ENCODE measurements at places on chromosomes 12 and 14. TPM values are rescaled to one million over a fixed set of nuclear protein-coding genes. Genes with fewer than 3 reads are reported as not detected.

The AKAP3 gene
- 2.1 TPM for total RNA-seq

The ANKRD9 gene
- 10.7 TPM for total RNA-seq

The ANKRD33 gene
- total RNA-seq, result 0.16 TPM

The SIX6 gene
- not detected for total RNA-seq

The NR4A1 gene
- 1.6 TPM for total RNA-seq

The ERBB3 gene
- 0.94 TPM for total RNA-seq

The TSPAN11 gene
- total RNA-seq, result 0.32 TPM

The GLI1 gene
- total RNA-seq, result 0.86 TPM

The TC2N gene
- total RNA-seq, result not detected

The ENDOU gene
- 0.09 TPM for total RNA-seq

The LRRIQ1 gene
- 0.09 TPM for total RNA-seq

The CCDC196 gene
- not detected for total RNA-seq

The KRT85 gene
- total RNA-seq, result not detected

The LTB4R2 gene
- 2.7 TPM for total RNA-seq

The SYNDIG1L gene
- under 0.01 TPM for total RNA-seq

The NDRG2 gene
- total RNA-seq, result 0.52 TPM

The WNT1 gene
- total RNA-seq, result not detected

The KRT72 gene
- not detected for total RNA-seq

The NGB gene
- total RNA-seq, result not detected

The PLD4 gene
- total RNA-seq, result 0.09 TPM

The GSKIP gene
- total RNA-seq, result 27.3 TPM

The HVCN1 gene
- 4.7 TPM for total RNA-seq

The TAS2R42 gene
- not detected for total RNA-seq

The SMOC1 gene
- total RNA-seq, result 2.0 TPM

The HDAC7 gene
- total RNA-seq, result 21.8 TPM

The NRIP2 gene
- not detected for total RNA-seq

The AGAP2 gene
- 0.32 TPM for total RNA-seq

The NUAK1 gene
- total RNA-seq, result 1.9 TPM

The CEP83 gene
- 4.6 TPM for total RNA-seq

The MYF5 gene
- total RNA-seq, result not detected

The SERPINA5 gene
- total RNA-seq, result 0.09 TPM

The NINJ2 gene
- total RNA-seq, result 3.0 TPM

The RASAL1 gene
- not detected for total RNA-seq

The SIRT4 gene
- 2.7 TPM for total RNA-seq

The RNASE2 gene
- total RNA-seq, result not detected

The OR10P1 gene
- total RNA-seq, result not detected

The PDE3A gene
- total RNA-seq, result 2.2 TPM

The GNG2 gene
- total RNA-seq, result 21.9 TPM

The SIX4 gene
- total RNA-seq, result 8.5 TPM

The CLEC4C gene
- total RNA-seq, result not detected

The SOX5 gene
- 7.7 TPM for total RNA-seq

The RD3L gene
- total RNA-seq, result not detected

The CD4 gene
- total RNA-seq, result 0.17 TPM

The ASPG gene
- total RNA-seq, result not detected

The DPF3 gene
- total RNA-seq, result 8.1 TPM

The FAM90A1 gene
- total RNA-seq, result not detected

The RGS6 gene
- total RNA-seq, result not detected

The KIF5A gene
- total RNA-seq, result 0.60 TPM

Data from bronchial smooth muscle cell (primary cell).